ENCODE measurements at places on chromosomes 7 and 10. TPM values are rescaled to one million over a fixed set of nuclear protein-coding genes. Genes with fewer than 3 reads are reported as not detected.

ITIH2 gene
- polyA plus RNA-seq: not detected

PODXL gene
- 64.6 TPM for polyA plus RNA-seq

DNA sequence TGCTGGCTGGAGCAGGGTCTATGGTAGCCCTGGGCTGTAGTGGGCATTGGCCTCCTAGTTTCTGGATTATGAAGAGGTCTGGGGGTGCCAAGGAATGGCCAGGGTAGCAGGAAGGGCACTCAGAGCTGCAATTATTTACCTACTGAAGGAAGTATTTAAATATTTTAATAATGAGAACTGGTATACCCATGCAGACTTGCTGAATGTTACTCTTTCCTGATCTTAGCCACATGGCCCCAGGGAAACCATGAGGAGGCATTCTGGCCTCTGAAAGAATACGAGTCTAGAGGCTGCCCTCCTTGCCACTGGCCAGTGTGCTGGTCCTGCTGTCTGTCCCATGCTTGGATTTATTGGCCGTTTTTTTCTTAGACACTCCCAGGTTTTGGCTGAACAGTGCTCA, 599.7 kb downstream of the LRMDA start:
- H3K4me3 ChIP-seq: no peak overlapping the region
- no peaks in the 10 kb centered on the region for H3K36me3 ChIP-seq
- H3K27ac ChIP-seq: no peak overlapping the region
- H3K27me3 ChIP-seq: no peaks in the 10 kb centered on the region

- H3K4me3 ChIP-seq: no peak overlapping the region
- H3K36me3 ChIP-seq: no peaks in the 10 kb centered on the region
- H3K27me3 ChIP-seq: no peaks in the 10 kb centered on the region
- H3K27ac ChIP-seq: no peak overlapping the region
- no peaks in the 10 kb centered on the region for H3K4me1 ChIP-seq
- DNase-seq: no peak
Measured at GRCh38 chr10:5036511-5036910, 32.9 kb upstream of the AKR1C2 start.

LIPF gene
- 1.0 TPM for polyA plus RNA-seq

DNA sequence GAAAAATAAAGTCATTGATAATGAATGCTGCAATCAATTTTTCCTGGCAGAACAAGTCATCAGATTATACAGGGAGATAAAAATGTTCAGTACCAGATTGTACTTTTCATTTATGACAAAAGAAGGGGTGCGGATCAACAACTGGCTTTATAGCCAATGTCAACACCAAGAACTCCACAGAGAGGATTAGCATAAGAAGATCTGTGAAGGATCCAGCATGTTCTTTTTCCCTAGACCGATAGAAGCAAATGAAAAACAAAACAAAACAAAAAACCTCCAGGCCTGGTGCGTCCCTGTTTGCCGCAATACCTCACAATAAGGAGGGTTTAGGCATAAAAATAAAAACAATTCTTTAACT, 34.7 kb upstream of the PRKAR2B start:
- H3K4me1 ChIP-seq: no peaks in the 10 kb centered on the region
- H3K36me3 ChIP-seq: no peaks in the 10 kb centered on the region
- H3K4me3 ChIP-seq: no peak overlapping the region
- DNase-seq: no peak
- H3K27ac ChIP-seq: no peak overlapping the region
- no peaks in the 10 kb centered on the region for H3K27me3 ChIP-seq

Data from heart left ventricle (tissue), 16 donors.